ENCODE measurements at places on chromosomes 1 and 21.

- peak; percentile 90 for DNase-seq
These were observed 6.5 kb upstream of the GLRX2 start for GRCh38 chr1:193111641-193112090.

GRCh38 chr1:147189514-147189913 lies 17.2 kb upstream of the PRKAB2 start:
- no peak for DNase-seq

- DNase-seq = no peak
These were observed 367.1 kb downstream of the PDE4B start for GRCh38 chr1:66159800-66160199.

- no peak for DNase-seq
These were observed 62.6 kb upstream of the COL6A1 start for GRCh38 chr21:45918835-45919447.

DNA sequence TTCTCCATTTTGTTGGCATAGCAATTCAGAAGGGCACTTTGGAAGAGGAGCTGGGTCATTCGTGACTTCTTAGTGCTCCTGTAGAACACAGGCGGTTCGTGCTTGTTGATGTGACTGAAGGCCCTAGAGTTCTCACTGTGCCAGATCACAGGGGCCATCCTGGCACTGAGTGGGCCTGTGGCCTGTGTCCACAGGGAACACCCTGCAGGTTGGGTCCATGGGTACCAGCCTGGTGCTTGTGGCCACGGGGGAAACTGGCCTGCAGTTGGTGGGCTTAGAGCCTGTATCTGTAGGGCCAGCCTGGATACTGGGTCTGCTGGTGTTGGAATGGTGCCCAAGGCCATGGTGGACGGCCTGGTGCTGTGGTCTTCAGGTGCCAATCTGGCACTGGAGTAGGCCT lies 9.2 kb downstream of the OR2G3 start:
- DNase-seq = no peak

- peak; percentile 41 for DNase-seq
These were observed 6.7 kb upstream of the IL10RB start for GRCh38 chr21:33259428-33259827.

DNA sequence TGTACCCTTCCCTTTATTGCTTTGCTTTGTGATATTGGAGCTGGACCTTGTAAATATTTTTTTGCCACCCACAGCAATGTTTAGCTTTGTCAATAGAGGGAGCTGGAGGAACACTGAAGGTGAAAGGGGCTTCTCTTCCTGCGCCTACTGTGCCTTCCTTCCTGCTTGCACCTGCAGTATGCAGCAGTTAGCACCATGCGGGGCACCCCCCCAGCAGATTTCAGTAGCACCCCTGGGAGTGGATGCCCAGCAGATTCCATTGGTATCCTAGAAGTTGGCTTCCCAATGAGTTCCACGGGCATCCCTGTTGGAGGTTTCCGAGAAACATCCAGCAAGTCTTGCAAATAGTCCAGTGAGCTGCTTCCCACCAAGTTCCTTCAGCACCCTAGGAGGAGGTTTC lies 25.6 kb downstream of the S100A10 start:
- peak; percentile 60 for DNase-seq

DNA sequence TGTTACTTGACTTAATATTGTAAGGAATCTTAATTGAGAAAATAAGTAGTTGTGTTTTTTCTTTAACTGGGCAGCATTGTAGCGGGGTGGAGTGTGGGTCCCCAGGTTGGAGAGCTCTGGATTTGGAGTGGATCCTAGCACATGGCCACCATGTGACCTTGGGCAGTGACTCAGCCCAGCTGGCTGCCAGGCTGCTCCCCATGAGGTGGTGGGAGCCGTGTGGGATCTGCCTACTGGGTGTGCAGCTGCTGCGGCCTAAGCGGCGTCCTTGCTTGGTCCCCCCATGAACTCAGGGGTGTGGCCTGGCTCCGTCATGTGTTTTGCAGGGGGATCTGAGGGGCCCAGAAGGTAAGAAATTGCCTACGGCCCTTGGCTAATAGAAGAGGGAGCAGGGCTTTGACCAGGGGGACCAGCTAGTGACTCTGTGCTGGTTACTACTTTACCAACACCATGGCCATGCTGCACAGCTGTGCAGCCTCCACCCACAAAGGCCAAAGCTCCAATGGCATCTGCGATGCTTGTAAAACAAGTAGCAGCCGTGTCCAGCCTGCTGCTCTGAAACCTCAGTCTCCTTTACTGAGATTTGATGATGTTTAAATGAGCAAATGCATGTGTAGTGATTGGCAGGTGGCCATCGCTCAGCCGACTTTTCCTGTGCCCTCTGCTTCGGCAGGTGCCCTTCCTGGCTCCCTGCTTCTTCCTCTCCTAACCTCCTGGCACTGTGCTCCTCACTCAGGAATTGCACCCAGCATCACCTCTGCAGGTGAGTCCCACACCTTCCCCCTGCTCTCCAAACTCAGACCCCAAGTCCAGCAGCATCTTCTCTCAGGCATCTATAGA lies 68.3 kb downstream of the ADARB1 start:
- peak; percentile 82 for DNase-seq

DNA sequence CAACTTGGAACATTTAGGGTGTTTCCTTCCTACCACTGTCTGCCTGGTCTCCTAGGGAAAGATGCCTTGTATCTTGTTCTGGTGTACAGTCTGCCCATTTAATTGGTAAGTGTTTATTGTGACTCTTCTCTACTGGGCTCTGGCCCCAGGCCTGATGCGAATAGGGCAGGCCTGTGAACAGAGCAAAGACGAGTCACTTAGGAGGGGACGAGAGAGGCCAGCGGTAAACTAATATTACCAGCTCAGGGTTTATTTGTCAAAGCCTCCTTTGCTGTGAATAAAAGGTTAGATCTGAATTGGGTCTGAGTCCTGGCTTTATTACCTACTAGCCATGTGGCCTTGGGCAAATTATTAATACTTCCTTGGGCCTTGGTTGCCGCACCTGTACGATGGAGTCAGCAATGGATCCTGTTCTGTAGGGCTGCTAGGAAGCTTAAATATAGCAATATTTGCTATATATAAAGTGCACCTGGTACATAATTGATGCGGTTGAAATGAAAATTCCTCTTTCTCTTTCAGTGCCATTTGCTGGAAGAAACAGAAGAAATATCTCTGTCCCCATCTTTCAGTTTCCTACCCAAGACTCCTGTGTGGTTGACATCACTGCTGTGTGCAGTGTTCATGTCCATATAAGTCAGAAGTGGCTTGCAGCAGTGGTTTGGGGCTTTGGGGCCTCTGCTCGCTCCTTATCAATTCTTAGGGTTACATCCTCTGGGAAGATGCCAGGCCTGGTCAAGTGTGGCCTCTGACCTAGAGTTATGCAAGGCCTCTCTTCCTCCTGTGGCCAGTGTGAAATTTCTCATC lies 32.4 kb downstream of the MAPKAPK2 start:
- no peak for DNase-seq

- peak; percentile 54 for DNase-seq
These were observed 100.4 kb downstream of the GALNT2 start for GRCh38 chr1:230167419-230167852.

Measured in EL (cell line).